ENCODE measurements at places on chromosomes 2 and 18.

- no peak for DNase-seq
These were observed 25.7 kb upstream of the NCL start for GRCh38 chr2:231489990-231490389.

DNA sequence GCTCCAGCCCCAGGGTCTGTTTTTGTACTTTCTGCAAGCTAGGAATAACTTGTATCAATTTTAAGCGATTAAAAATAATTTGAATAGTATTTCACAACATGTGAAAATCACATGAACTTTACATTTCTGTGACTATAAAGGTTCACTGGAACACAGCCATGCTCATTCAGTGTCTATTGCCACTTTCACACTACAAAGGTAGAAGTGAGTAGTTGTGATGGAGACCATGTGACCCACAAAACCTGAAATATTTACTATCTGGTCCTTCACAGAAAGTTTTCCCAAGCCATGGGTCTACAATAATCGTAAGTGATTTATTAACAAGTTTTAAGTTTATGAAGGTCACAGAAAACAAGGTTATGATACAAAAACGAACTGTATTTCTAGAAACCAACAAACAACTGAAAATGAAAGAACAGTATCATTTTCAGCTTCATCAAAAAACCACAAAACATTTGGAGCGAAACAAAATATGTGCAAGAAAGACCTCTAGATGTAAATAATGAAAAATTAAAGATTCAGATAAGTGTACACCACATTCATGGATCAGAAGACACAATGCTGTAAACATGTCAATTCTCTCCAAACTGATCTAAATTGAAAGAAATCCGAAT is 68.9 kb upstream of the DNER start:
- no peak for DNase-seq

GRCh38 chr2:174611854-174612253 is 14.2 kb upstream of the WIPF1 start:
- DNase-seq: no peak

- DNase-seq: no peak
These were observed 29.2 kb downstream of the CDH2 start for GRCh38 chr18:28147674-28148171.
